ENCODE measurements at places on chromosomes 12 and 14.

GRCh38 chr12:79674629-79675028, 16.1 kb downstream of the PAWR start:
- no peak for DNase-seq

- DNase-seq = no peak
Observed at GRCh38 chr12:57101892-57102695, 9.1 kb downstream of the STAT6 start.

GRCh38 chr12:128418944-128419343, 152.0 kb downstream of the TMEM132C start:
- DNase-seq = no peak

- DNase-seq = no peak
Observed at GRCh38 chr14:68658943-68659931, 133.6 kb downstream of the ZFP36L1 start.

DNA sequence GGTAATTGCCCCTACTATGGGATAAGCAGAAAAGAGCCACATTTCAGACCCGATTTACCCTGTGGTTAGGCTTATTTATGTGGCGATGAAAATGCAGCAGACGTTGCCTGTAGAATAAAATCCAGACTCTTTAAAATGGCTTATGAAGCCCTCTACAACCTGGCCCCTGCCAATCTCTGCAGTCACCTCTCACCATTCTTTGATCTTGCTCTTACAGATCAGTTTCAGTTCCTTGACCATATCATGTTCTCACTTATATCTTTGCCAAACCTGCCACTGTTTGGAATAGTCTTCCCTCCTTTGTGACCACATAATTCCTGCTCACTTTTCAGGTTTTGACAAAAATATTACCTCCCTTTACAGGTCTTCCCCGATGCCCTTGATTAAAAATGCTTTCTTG, 264.3 kb upstream of the GARIN6 start:
- DNase-seq = no peak

DNA sequence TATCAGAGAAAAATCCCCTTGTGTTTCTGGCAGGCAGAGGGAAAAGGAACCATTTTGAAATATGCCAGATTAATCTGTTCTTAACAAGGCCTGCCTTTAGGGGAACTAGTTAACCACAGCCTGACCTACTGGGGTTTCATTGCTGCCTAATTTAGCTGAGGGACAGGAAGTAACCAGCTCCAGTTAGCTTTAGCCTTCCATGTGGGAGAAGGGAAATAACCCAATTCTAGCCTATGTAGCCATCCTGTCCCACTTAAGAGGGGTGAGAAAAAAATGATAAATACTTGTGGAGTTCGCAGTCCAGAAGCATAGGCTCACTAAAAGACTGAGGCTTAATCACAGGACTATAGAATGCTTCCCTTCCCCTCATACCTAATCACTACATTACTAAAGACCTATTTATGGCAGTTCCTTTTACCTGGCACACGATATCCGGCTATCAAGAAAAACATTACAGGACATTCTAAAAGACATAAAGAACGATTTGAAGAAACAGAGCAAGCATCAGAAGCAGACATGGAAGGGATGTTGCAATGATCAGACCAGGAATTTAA, 22.8 kb downstream of the COX8C start:
- DNase-seq = no peak

GRCh38 chr12:127398016-127398710, 868.8 kb upstream of the TMEM132C start:
- no peak for DNase-seq

Data from NCI-H2171 (cell line).